ENCODE measurements at places on chromosomes 7 and 10.

GRCh38 chr7:66464059-66464458, 164.6 kb upstream of the KCTD7 start:
- no peak for DNase-seq

DNA sequence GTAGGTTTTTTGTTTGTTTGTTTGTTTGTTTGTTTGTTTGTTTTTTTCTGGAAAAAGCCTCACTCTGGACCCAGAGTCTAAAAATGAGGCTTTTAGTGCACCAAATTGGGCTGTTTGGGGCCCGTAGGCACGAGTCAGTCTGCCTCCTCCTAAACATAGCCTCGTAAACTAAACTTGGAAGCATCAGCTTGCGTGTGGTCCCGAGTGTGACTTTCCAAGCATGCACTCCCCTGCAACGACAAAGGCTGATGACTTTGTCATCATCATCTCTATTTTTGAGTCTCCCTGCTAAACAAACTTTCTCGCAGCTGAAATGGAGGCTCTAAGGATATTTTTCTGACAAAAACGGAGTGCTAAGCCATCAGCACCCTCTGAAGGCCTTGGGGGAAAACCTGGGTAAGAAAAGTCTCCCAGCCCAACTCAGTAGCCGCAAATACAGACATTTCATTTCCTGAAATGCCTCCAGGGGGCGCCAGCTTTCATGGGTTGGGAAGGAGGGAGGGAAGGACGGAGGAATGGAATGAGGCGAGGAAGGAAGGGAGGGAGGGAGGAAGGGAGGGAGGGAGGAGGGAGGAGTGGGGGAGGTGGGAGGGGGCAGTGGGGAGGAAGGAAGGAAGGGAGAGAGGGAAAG, 245.9 kb downstream of the KCNMA1 start:
- no peak for DNase-seq

GRCh38 chr7:69739931-69740431, 141.7 kb downstream of the AUTS2 start:
- DNase-seq = no peak

DNA sequence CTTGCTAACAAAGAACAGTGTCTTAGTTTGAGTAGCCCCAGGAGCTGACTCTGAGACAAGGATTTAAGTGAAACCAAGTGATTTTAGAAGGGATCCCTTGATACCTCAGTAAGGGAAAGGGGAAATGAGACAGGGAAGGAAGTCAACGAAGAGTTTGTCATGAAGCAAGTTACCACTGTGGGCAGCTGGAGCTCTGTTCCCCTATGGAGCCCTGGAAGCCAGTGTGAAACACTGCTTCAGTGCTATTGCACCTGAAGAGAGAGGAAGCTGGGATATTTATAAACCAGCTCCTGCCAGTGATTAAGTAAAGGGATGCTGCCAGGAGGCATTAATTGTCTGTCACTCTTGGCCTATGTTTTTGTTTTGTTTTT, 58.9 kb upstream of the WAPL start:
- DNase-seq = no peak

- DNase-seq = no peak
These were observed 1177.6 kb upstream of the C7orf33 start for GRCh38 chr7:147412782-147413556.

DNA sequence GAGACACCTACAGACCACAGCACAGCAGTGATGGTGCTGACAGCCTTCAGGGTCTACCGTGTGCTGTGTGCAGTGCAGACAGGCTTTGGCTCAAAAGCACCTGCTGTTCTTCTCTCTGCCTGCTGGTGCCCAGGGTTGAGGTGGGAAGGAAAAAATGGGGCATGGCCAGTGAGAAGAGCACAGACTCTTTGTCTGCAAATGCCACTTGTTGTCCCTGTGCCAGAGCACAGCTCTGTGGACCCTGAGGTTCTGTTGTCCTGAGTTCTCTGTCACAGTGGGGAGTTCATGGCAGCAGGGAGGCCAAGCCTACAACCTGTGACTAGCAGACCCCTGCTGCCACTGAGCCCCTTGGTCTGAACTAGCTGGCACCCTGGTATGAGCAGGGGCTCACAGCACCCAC, 376.7 kb downstream of the GLRX3 start:
- no peak for DNase-seq

GRCh38 chr7:8178353-8178752, 83.6 kb downstream of the ICA1 start:
- DNase-seq = no peak

DNA sequence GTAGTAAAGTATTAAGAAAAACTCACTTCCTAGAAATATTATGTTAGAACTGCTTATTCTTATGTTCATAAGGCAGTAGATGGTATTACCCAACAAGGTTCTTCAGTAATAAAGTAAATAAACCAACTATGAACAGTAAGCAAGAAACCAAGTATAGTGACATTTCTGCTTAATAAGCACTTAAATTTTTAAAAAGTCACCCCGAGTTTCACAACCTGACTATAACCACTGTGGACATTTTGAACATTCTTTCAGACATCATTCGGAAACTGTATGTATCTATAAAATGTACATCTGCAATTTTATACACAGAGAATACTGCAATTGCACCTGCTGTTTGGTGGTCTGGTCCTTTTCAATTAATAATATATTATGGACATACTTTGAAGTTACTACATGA, 1073.6 kb downstream of the XPNPEP1 start:
- DNase-seq = no peak

DNA sequence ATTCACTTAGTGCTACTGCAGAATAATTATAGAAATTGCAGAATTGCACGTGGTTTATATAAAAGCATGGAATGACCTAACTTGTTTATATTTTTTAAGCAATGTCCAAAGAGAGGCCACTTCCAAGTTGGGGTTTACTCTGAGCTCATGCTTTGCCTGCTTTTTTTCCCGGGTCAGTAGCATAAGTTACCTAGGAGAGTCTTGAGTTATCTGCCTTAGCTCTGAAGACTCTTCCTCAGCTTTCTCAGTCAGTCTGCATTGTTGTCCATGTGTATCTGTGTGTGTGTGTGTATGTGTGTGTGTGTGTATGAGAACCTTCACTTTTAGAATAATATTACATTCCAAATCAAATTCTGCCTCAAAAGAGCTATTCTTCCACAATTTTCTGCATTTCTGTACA, 239.5 kb upstream of the TCF7L2 start:
- DNase-seq = no peak

DNA sequence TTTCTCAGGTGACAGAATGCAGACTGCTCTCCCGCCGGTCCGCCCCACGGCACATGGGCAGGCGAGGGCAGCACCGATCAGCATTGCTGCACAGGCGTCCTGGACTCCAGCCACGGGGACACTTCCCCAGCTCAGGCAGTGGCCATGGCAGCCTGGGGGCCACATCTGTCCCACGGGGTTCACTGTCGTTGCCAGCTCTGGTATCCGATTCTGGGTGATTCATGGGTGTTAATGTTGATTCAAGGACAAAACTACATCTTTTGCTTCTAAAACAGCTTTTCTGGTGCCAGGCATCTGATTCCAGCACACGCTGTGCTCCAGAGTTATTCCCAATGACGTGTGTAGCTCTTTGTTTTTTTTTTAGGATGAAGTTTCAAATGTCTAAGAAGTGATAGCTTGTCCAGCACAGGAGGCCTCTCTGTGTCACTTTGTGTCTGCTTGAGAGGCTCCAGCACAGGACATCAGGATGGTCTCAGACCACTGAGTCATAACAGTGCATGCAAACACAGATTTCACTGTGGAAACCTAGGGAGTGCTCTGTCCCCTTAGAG, 218.0 kb downstream of the WDR37 start:
- no peak for DNase-seq

DNA sequence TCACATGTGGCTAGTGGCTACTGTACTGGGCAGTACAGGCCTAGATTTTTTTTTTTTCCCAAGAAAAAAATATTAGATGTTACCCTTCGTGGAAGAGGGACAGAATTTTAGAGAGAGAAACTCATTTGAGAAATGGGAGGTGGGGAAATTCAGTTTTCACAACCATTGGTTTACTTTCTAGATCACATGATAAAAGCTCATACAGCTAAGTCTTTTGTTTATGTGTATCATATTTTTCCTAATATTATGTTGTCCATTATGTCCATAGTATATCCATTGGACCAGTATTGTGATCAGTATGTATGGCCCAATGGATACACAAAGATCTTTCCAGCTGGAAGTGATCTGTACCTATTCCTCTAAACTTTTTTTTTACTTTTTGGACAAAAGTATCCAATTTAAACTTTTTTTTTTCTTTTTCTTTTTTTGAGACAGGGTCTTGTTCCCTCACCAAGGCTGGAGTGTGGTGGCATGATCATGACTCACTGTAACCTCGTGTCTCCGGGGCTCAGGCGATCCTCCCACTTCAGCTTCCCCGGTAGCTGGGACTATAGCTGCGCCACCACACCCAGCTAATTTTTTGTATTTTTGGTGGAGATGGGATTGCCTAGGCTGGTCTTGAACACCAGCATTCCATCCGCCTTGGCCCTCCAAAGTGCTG, 4.1 kb downstream of the CALU start:
- no peak for DNase-seq

DNA sequence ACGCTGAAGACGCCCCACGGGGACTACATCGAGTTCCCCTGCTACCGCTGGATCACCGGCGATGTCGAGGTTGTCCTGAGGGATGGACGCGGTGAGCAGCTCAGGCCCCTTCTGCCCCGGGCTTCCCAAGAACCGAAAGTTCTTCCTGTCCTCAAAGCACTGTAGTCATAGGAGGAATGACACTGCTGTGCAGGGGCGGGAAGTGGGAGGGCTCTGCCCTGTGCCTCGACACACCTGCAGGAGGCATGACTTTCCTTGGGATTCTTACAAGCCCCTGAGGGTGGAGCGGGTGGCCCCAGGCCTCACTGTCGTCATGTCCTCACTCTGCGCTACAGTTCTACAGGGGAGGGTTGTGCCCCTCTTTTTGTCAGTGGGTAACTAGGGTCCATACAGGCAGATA, 8.6 kb downstream of the ALOX5 start:
- DNase-seq = no peak

- no peak for DNase-seq
These were observed 238.2 kb downstream of the CELF2 start for GRCh38 chr10:11255796-11256444.

DNA sequence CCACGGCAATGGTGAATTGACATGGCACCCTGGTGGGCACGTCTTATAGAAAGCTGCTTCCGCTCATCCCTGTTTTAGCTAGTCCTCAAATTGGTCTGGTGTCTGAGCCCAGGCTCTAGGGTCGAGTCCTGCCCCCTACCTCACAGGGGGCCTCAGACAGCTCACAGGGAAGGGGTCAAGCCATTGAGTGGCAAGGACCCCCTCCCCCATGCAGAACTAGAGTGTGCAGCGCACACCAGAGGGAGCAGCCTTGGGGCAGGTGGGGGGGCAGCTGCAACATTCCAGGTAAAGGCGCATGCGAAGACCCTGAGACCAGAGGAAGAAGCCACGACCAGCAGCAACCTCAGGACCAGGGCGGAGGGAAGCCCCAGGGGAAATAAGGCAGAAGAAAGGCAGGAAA, 240.4 kb upstream of the PPP2R2D start:
- no peak for DNase-seq

DNA sequence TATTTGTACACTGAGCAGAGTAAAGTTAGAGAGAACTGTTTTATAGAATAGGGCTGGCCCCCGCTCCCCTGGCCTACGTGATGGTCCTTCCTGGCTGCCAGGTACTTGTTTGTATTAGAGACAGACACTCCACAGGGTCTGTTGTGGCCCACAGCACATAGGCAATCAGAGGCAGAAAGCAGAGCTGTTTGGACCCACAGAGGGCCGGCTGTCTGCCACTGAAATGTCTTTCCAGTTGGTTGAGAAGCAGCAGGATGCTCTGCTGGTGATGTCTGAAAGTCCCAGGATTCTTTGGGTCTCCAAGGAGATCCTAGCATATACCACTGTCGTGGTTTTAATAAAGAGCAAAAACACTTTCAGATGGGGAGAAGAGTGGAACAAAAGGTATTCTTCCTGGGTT, 5.2 kb downstream of the STN1 start:
- DNase-seq = no peak

- no peak for DNase-seq
These were observed 646.0 kb downstream of the PARD3 start for GRCh38 chr10:34169131-34169530.

DNA sequence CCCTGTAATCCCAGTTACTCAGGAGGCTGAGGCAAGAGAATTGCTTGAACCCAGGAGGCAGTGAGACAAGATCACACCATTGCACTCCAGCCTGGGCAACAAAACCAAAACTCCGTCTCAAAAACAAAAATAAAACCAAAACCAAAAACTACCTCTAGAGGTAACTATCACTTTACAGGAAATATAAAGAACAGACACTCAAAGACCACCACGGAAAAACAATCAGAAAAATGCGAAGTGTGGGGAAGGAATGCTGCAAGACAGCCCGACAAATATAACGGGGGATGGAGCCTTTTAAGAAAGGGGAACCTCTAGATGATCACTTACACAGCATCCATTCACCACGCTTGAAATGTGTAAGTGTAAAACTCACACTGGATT, 4.3 kb downstream of the HNRNPF start:
- no peak for DNase-seq

DNA sequence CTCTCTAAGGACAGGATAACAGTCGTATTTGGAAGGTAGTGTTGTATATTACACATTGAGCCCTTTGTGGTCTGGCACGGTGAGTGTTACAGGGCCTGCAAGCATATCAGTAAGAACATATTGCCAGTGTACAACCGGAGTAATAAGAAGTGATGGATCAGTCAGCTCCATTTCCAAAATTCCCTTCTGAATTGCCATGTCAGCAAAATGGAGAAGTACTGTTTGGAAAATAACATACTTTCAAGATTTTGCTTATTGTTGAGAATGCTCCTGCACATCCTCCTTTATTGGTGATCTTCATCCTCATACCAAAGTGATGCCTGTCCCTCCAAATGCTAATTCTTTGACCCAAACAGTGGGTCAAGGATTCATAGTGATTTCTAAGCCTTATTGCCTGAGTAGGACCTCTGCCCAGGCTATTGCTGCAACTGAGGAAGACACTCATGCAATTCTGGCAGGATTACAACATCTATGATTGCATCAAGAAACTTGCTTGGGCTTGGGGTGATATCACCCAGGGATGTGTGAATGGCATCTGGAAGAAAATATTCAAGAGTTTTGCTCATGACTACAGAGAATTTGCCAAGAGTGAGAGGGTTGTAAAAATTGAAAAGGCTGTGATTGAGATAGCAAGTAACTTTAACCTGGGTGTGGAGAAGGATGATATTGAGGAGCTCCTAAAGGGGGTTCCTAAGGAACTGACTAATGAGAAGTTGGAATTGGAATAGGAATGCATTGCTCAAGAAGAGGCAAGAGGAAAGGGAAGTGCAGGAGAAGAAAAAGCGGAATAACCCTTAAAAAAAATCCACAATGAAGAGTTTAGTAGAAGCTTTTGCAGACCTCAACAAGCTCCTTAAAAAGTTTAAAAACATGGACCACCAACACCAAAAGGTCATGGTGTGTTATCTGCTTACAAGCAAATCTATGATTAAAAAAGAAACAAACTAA, 452.2 kb upstream of the SORCS1 start:
- no peak for DNase-seq

Measured in activated CD4-positive, CD25-positive, alpha-beta regulatory T cell treated with anti-CD3 and anti-CD28 coated beads, Interleukin-2, amount 50 U/mL, for 16 hours (primary cell).